Activated CD8-positive, alpha-beta memory T cell treated with anti-CD3 and anti-CD28 coated beads for 36 hours (primary cell): ENCODE measurements at places on chromosomes 11 and 22. TPM values are rescaled to one million over a fixed set of nuclear protein-coding genes. Genes with fewer than 3 reads are reported as not detected.

Gene ADAMTS8
- not detected for total RNA-seq

Gene GNB1L
- total RNA-seq, result 17.3 TPM

Gene OR5M8
- not detected for total RNA-seq

Gene PKDREJ
- total RNA-seq, result not detected

Gene PHETA2
- total RNA-seq, result 3.2 TPM

Gene SERPING1
- not detected for total RNA-seq

Gene MICAL2
- total RNA-seq, result 158 TPM

Gene CDC45
- total RNA-seq, result 114 TPM
